ENCODE measurements at places on chromosomes 1 and 21.

GRCh38 chr21:45309069-45309986, 21.6 kb upstream of the POFUT2 start:
- no peak for DNase-seq

DNA sequence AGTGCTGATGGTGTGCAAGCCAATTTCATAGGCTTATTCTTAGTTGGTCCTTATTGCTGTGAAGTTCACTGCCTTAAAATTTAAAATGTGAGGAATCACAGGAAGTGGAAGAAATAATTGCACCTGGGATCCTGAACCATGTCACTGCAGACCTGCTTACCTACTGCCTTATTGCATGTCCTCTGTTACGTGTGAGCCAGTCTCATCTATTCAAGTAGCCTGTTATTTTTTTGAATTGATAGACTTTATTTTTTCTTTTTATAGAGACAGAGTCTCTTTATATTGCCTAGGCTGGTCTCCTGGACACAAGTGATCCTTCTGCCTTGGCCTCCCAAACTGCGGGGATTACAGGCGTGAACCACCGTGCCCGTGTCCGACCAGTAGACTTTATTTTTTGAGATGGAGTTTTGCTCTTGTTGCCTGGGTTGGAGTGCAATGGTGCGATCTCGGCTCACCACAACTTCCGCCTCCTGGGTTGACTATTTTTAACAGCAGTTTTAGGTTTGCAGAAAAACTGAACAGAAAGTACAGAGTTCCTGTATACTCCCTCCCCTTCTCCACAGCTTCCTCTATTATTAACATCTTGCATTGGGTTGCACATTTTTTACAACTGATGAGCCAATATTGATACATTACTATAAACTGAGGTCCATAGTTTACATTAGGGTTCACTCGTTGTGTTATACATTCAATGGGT, 14.0 kb upstream of the DISC1 start:
- DNase-seq, result no peak

DNA sequence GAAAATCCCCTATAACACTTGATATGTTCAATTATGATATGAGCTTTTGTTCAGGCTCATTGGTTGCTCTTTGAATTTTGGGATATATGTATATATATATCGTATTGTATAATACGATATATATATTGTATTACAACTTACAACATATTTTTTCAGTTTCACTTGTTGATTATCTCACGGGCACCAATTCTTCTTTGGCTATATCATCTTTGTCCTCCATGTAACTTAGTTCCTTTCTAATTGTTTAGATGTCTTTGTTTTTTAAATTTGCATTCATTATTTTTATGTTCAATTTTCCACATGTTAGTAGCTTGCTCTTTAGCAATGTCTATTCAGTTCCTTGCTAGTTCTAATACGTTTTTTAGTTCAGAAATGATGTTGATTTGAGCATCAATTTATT, 150.0 kb downstream of the BACH1 start:
- no peak for DNase-seq

- no peak for DNase-seq
These were observed 1.2 kb downstream of the ATP1B1 start for GRCh38 chr1:169107603-169108208.

DNA sequence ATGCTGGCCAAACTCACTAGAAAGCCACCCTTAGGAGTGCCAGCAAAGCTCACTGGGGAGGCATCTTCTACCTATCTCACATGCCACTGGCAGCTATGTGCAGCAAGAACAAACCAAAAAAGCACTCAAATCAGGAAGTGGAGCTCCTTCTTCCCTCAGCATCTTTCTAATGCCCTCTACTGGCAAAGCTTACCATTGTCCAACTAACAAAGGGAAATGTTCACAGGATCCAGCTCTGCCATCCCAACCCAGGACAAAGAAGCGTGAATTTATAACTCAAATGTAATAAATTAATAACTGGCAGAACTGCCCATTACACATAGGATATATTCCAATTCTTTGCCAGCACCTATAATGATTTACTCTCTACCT, 38.9 kb downstream of the LEPR start:
- no peak for DNase-seq

GRCh38 chr21:28669321-28669720, 323.4 kb downstream of the LTN1 start:
- DNase-seq, result no peak

DNA sequence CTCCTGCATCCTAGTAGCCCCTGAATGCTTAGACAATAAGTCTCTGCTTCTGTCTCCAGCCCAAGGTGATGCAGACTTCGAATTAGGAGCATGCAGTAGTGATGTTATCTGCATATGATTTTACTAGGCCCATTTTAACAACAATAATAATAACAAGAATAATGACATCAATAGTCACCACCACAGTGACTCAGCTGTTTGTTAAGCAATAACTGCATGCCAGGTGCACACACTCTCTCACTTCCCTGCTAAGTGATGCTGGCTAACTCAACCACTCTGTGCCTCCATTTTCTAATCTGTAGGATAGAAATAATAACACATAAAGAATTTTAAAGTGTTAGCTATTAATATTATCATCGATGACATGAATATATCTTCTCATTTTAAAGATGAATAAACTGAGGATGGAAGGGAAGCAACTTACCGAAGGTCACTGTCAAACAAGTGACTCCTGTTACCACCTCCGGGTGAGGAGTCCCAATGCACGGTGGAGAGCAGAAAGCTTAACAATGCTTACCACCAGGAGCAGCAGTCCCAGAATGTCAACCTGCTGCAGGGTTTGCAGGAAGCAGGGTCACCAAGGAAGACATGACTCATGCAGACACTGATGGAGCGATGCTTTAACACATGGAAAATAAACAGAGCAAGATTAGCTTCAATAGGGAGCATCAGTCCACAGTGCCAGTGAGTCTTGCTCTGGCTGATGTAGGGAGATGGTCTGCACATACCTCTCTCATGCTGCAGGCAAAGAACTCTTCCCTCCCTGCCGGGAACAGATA, 290.2 kb downstream of the SPATA17 start:
- DNase-seq, result no peak

DNA sequence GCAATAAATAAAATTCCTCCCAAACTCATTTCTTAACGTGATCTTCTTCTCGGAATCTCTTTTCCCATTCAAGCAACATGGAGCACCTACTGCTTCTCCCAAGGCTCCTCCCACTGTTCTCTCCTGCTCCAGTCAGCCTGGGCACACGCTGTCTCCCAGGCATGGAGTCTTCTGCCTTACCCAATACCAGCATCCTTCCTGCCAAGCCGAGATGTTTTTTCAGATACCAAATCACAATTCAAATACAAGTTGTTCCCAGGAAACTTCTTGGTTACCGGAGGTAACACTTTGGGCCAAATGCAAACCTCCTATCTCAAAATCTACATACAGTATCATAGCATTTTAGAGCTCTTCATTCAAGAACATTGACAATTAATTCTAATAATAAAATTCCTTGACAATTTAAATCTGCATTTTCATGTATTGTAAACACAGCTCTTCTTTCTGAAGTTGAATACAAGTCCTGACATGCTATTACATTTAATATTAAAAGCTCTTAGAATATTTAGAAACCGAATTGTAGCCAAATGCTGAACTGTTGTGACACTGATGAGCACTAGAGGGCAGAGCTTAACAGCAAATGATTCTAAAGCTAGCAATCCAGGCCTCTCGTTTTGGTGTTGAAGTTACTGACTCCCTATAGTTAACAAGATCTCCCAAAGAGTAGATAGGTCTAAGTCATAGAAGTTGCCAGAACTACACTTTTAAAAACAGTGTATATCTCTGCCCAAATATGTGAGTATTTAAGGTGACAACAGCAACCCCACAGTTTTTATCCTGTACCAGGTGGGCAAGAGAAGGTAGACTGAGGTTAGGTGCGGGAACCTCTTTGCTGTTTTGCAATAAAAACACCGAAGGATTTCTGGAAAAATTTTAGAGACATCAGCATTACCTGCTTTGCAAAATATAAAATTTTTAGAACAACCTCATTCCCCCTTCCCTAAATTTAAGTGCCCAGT, 52.3 kb downstream of the BCAR3 start:
- DNase-seq, result peak; percentile 58
